HFF-Myc (cell line): ENCODE measurements at places on chromosomes 16 and 17.

DNA sequence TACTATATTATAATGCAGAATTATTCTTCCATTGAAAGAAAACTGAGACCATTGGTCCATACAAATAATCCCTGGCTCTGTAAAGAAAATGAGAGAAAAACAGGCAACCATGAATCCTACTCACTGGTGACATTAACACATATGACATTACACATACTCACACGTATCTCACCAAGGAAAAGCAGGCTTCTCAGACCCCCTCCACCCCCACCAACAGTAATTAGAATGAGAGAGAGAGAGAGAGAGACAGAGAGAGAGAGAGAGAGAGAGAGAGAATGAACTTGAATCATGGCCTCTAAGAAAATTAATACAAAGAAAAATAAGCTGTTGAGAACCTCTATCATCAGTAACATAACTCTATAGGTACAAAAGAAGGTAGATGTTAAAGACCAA, 132.0 kb downstream of the SNX11 start:
- DNase-seq = no peak

- DNase-seq = no peak
Observed at GRCh38 chr16:57855188-57855587, 52.9 kb upstream of the KIFC3 start.

DNA sequence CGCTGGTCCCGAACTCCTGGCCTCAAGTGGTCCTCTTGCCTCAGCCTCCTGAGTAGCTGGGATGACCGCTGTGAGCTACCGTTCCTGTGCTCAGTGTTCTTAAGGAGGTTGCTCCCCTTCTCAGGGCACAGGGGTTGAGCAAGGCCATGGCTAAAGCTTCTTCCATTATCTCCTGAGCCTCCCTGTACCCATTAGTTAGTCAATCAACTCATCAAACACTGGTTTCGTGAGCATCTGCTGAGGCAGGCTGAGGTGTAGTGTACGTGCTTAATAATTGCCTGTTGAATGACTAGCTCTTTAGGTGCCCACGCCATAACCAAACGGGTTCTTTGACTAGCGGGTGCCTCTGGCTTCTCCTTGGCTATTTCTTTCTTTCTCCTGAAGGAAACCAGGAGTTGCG, 11.7 kb downstream of the SGCA start:
- DNase-seq = no peak

DNA sequence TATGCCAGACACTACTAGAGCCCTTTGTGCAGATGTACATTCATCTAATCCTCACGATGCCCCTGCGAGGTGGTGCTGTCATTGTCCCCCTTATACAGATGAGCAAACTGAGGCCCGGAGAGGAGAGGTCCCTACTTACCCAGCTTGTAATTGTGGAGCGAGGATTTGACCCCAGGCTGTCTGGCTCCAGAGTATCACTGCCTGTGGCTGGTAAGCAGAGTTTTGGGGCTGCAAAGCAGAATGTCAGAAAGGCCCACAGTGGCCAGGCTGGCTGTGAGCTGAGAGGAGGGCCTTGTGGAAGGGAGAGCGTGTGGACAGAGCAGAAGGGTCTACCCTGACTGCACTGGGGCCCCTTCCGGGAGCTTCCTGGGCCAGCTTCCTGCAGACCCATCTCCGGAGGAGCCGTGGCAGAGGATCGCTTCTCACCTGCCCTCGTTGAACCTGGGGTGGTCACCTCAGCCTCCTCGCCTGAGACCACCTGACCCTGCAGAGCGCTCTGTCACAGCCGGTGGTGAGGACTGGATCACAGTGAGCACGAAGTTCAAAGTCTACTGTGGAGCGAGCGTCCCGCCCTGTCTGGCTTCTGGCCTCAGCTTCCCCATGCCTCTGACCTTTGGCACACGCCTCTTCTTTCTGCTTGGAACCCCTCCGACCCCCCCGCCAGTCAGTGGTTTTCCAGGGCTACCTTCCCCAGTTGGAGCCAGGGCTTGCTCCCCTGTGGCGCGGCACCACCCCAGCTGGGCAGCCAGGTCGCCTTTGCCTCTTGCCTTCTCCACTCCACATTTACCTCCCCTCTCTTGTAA, 12.1 kb downstream of the CMIP start:
- no peak for DNase-seq
